ENCODE measurements at places on chromosomes 2 and 18.

GRCh38 chr18:61225336-61225735 is 107.9 kb upstream of the CDH20 start:
- DNase-seq, result no peak

DNA sequence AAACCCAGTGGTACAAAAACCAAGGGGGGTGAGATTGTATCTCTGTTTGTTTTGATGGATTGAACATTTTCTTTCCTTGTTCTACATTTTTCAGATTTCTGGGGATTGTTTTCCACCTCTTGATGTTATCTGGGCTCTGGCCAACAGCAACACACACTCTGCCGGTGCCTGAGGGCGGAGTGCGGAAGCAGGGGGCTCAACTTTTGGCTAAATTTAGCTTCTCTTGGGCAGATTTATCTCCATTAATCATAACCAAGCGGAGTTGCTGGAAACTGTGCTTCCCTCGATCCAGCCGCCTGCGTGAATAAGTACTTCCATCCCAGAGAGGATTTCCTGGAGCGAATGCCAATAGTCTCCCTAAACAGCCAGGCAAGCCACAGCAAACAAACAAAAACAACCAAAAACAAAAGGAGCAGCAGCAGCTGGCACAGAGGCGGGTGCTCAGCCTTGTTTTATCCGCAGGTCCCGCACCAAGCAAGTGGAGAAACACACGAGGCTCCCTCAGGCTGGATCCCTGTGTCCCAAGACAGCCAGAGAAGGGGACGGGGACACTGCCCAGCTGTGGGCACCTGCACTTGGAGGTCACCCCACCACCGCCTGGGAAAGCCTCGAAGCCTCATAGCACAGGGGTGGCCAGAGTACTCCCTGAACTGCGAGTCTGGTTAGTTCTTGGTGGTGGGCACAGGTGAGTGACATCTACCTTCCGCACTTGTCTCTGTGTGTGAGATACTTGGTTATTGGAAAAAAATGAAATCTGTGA is 143.4 kb downstream of the NDUFA10 start:
- no peak for DNase-seq

DNA sequence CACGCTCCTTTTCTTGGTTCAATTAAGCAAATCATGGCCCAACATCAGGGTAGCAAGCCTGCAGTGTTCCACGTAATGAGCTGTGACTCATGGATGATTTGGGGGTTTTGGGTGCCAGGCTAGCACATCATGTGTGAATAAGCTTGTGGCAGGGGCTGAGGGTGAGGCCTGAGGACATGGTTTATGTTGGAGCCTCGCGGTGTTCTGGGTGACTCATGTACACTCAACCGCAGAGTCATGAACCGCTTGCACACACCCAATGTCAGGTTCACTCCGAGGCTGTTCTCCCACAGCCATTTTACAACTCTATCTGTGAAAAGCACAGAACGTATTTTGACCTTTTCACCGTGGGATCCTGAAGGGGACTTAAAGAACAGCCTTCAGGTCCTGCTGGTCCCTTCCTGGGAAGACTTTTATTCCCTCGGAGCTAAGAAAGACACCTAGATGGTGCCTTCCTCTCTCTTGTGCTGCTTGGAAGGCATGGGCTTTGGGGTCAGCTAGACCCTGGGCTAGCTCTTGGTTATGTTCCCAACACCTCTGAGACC is 139.9 kb upstream of the ZEB2 start:
- DNase-seq, result peak; percentile 95

- no peak for DNase-seq
Measured at GRCh38 chr2:45055162-45055605, 45.9 kb upstream of the SIX2 start.

DNA sequence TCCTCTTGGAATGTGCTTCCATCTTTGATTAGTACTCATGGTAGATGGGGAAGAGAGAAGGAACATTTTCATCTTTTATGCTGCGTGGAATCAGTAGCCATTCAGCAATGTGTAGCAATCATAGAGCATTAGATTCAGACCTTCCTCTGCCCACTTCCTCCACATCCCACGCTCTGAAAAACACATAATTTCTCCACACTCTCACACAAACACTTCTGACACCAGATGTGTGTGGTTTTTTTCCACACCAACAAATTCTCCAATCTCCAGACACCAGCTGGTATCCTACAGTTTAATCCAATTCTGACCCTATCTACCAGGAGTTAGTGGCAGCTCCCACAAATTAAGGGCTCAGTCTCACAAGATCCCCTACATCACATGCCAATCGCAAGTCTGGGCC is 103.3 kb downstream of the AOX1 start:
- no peak for DNase-seq

DNA sequence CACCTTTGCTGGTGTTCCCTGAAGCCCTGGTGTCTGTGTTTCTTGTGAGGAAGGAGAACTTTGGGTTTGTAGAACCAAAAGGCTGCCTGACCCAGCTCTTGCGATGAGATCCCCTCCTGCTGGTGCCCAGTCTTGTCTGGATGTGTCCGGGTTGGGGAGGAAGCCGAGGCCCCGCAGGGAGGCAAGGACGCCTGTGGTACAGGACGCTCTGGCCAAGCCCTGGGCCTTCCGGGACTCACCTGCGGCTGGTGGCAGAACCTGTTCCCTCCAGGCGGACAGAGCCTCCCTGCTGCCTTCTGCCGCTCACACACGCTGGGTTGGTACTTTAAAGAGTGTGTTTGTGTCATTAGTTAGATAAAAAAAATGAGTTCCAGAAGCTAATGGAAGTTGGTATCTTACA is 616.2 kb downstream of the GALR1 start:
- no peak for DNase-seq

DNA sequence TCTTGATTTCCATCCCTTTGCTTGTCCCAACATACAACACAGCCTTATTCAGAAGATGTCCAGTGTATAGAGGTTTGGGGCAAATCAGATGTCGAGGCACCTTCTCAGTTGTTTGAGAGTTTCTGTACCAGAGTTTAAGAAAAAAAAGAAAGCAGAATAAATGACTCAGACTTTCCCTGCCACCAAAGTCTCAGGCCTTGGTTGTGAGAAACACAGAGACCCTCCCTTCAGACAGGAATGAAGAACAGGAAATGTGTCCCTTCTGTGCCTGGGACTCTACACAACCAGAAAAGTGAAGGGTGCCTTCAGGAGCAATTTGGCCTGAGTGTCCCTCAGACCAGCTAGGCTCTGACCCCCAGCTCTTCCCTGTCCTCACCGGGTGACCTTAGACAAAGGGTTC is 37.3 kb upstream of the REL start:
- no peak for DNase-seq

DNA sequence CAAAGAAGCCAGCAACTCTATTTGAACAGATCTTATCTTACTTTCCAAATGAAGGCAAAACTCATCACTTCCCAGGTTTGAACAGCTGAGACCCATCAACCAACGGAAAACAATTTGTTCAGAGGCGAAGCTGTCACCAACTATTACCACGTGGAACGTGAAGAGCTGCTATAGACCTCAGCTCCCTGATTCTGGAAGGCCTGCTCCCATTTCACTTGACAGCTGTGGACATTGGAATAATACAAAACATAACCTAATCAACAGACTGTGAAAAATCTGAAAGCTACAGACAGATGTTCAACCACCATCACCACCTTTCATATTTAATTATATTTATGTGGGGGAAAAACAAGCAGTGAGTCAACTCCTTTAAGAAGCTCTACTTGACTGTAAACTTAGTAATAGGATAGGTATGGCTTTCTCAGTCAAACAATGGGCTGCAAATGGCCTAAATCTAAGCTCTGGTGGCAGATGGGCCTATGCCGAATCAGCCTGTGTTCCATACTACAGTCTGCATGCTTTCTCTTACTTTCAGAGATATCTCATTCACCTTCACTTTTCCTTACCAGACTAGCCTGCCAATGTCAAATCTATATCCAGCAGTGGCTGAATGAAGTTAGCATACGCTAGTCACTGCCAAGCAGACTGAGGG is 896.4 kb downstream of the TDRD15 start:
- DNase-seq, result no peak

DNA sequence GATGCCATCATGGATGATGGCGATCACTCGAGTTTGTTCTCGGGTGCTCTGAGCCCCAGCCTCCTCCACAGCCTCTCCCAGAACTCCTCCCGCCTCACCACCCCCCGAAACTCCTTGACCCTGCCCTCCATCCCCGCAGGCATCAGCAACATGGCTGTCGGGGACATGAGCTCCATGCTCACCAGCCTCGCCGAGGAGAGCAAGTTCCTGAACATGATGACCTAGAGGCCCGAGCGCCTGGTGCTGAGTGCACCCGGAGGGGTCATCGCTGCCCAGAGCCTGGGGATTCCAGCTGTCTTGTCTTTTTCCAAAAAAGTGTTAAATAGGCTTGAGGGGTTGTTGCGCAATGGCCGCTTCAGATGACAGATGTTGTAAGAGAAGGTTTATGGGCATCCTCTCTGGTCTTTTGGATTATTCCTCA is 254.8 kb downstream of the GLI2 start:
- DNase-seq, result peak; percentile 8

GRCh38 chr2:30942419-30942818 is 135.2 kb upstream of the CAPN13 start:
- no peak for DNase-seq

DNA sequence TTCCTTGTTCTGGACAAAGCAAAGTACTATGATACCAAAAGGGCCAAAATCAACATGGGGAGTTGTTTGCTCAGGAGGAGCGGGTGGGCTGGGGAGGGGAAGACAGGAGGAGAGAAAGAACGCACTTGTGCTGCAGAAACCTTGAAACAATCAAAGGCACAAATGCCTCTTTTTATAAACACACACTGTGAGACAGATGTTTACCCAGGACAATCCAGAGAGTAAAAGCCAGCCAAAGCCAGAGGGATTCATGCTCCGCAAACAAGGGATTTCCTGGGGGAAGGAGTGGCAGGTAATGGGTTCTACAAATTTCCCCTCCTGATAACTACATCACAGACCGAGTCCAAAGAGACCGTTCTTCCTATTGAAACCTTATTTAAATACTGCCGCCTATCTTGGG is 323.5 kb upstream of the SKOR2 start:
- DNase-seq, result no peak

Measured in AG09309 (cell line).